ENCODE measurements at places on chromosomes 4 and X. TPM values are rescaled to one million over a fixed set of nuclear protein-coding genes. Genes with fewer than 3 reads are reported as not detected.

GRCh38 chr4:105106426-105106825, 40.2 kb upstream of the TET2 start:
- no peak overlapping the region for H3K27ac ChIP-seq
- H3K27me3 ChIP-seq, result peaks cover 2% of the 10 kb centered on the region
- no peak overlapping the region for H3K4me3 ChIP-seq
- DNase-seq, result no peak
- H3K4me1 ChIP-seq, result no peaks in the 10 kb centered on the region

DNA sequence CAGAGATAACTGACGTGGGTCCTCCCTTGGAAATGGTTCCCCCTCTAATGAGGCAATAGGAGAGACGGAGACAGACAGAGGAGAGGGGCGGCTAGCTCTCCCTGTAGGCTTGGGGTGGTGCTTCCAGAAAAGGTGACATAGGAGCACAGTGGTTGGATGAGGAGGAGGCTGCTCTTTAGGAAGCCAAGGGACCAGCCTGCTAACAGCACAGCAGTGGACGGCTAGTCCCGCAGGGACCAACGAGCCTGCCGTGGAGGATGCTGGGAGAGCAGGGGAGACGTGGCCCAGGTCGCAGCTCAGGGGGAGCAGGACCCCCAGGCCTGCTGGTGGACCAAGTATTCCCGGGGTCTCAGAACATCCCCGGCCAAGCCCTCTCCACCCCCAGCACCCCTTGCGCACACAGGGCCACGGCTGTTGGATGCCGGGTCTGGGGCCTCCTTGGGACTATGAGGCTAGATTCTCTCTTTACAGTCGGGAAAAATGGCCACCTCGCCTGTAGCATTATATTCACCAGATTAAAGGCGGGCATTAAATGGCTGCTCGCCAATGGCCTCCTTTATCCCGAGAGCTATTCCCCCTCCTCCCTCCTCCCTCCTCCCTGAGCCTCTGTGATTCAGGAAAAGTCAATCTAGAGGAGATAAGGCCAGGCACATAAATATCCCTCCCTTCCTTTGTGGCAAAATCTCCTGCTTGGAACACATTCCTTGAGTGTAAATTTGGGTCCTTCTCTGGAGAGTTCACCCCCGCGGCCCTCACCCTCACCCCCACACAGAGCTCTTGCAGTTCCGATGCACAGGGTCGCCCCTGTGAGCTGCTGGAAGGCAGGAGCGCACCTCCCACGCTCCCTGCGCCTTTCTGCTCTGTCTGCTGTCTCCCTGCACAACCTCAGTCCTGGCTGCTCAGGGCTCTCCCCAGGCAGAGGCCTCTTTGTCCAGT, 30.5 kb upstream of the NSG1 start:
- H3K4me1 ChIP-seq, result peaks cover 11% of the 10 kb centered on the region
- H3K36me3 ChIP-seq, result no peaks in the 10 kb centered on the region
- no peak overlapping the region for H3K4me3 ChIP-seq

DNA sequence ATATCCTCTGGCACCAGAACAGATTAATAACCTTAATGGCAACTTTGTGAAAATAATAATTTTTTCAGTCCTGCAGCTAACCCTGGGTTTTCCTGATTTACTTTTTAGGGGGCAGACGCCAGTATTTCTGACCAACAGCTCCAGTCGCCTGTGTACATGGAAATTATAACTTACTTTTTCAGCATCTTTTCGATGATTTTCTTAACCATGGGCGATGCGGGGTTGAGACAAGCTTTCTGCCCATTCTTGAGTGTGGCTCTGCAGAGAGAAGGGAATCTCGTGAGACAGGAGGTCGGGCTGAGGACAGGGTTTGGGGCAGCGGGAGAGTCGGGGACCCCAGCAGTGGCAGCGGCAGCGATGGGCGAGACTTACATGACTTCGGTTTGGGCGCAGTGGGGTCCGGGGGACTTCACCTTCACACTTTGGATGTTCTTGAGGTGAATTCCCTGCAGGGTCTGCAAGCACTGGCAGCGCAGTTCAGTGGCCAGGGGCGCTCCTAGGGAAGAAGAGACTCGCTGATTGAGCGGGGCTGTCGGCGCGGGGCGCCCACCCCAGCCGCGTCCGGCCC, 484 bp downstream of the CXCL2 start:
- H3K36me3 ChIP-seq, result no peaks in the 10 kb centered on the region
- no peak for DNase-seq

GRCh38 chr4:155875878-155876277, 9.8 kb upstream of the ASIC5 start:
- no peaks in the 10 kb centered on the region for H3K27me3 ChIP-seq
- H3K4me1 ChIP-seq, result no peaks in the 10 kb centered on the region
- no peak overlapping the region for H3K4me3 ChIP-seq
- H3K36me3 ChIP-seq, result no peaks in the 10 kb centered on the region
- H3K27ac ChIP-seq, result no peak overlapping the region

- H3K27ac ChIP-seq, result no peak overlapping the region
- no peaks in the 10 kb centered on the region for H3K27me3 ChIP-seq
- no peaks in the 10 kb centered on the region for H3K4me1 ChIP-seq
- no peak for DNase-seq
- H3K4me3 ChIP-seq, result no peak overlapping the region
Measured at GRCh38 chr4:86664959-86665358, 70.8 kb downstream of the PTPN13 start.

DNA sequence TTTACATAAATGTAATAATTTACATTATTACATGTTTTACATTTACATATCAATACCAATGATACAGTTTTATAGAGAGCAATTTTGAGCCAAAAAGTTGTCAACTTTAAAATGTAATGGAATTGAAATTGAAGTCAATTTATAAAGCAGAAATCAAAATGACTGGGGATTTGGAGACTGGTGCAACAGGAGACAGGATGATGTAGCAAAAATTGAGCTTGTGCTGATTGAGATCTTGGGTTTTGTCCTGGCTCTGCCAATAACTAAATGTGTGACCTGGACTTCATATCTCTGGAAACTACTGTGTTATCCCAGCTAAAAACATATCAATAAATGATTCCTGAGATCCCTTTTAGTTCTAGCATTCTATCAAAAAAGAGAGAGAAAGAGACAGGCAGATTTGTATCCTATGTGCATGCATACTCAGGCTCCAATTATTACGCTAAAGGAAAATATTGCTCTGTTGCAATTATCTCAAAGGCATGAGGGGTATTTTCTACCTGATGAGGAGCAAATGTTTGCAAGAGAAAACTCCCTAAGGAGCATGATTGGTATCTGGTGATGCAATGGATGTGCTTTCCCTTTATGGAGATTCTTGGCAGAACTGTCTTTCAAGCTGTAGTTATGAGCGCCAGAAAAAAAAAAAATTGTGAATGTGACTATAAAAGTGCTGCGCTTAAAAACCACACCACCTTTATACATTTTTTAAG, 14.7 kb downstream of the EXOC1L start:
- H3K4me3 ChIP-seq, result no peak overlapping the region
- H3K27ac ChIP-seq, result no peak overlapping the region
- no peaks in the 10 kb centered on the region for H3K4me1 ChIP-seq
- H3K36me3 ChIP-seq, result no peaks in the 10 kb centered on the region

DNA sequence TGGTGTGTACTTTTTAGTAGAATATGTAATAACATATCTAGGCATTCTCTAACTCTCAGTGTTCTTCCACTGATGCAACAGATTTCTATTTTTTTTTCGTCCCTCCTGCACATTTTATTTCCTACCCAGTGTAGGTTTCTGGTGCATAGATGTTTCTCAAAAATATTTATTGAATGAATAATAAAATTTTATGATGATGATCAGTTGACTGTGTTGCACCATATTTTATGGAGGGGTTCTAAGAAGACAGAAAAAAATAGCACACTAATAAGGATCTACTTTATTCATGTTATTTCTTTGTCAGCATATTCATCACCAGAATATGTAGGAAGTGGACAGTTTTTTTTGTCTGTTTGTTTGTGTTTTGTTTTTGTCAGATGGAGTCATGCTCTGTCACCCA, 2529.3 kb downstream of the ARAP2 start:
- DNase-seq, result no peak
- no peaks in the 10 kb centered on the region for H3K36me3 ChIP-seq
- no peaks in the 10 kb centered on the region for H3K4me1 ChIP-seq
- H3K27ac ChIP-seq, result no peak overlapping the region

DNA sequence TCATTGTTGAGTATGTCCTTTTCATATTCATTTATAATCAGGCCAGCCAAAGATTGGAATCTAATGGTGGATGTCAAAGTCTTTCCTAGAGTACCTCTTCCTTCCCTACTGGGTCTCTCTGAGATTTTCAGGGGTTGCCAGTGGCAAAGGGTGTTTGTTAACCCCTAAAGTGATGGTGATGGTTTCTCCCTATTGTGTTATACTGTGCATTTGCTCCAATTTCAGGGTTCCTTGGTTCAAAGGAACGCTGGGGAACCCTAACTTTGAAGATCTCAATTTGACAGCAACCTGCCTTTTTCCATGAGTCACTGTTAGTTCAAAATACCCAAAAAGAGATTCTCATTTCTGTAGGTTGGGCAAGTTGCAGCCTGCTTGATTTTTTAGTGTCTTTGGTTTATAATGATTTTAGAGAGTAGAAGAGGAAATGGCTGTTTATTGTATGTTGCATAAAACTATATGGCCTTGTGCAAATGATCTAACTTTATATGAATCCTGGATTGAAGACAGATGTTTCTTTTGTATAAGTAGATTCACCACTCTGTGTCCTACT, 23.0 kb downstream of the GAB1 start:
- peaks cover 1% of the 10 kb centered on the region for H3K27me3 ChIP-seq
- no peak for DNase-seq
- H3K36me3 ChIP-seq, result no peaks in the 10 kb centered on the region
- H3K27ac ChIP-seq, result peak overlapping the region; percentile 92
- H3K4me3 ChIP-seq, result peak overlapping the region; percentile 81

- H3K27me3 ChIP-seq, result no peaks in the 10 kb centered on the region
- no peak overlapping the region for H3K27ac ChIP-seq
- H3K4me3 ChIP-seq, result no peak overlapping the region
- no peaks in the 10 kb centered on the region for H3K4me1 ChIP-seq
- H3K36me3 ChIP-seq, result no peaks in the 10 kb centered on the region
Measured at GRCh38 chrX:74505437-74505836, 84.1 kb downstream of the SLC16A2 start.

GRCh38 chr4:158644356-158644755, 27.3 kb downstream of the C4orf46 start:
- no peak overlapping the region for H3K4me3 ChIP-seq
- H3K36me3 ChIP-seq, result no peaks in the 10 kb centered on the region
- no peak for DNase-seq
- H3K27me3 ChIP-seq, result peaks cover 10% of the 10 kb centered on the region
- no peak overlapping the region for H3K27ac ChIP-seq

INTS6L gene
- polyA plus RNA-seq, result 5.7 TPM

F9 gene
- polyA plus RNA-seq, result not detected

CT83 gene
- polyA plus RNA-seq, result not detected

COL25A1 gene
- not detected for polyA plus RNA-seq

NXF2 gene
- polyA plus RNA-seq, result not detected

DUSP9 gene
- not detected for polyA plus RNA-seq

BMX gene
- polyA plus RNA-seq, result not detected

KLHL4 gene
- not detected for polyA plus RNA-seq

FAM47C gene
- polyA plus RNA-seq, result not detected

FHIP1A gene
- polyA plus RNA-seq, result not detected
